ENCODE measurements at places on chromosomes 5 and 9. TPM values are rescaled to one million over a fixed set of nuclear protein-coding genes. Genes with fewer than 3 reads are reported as not detected.

EPB41L4A gene
- polyA plus RNA-seq = 9.6 TPM

ENTREP1 gene
- 4.3 TPM for polyA plus RNA-seq

TSSK1B gene
- polyA plus RNA-seq = not detected

TMC1 gene
- 0.29 TPM for polyA plus RNA-seq

ZNF169 gene
- 2.0 TPM for polyA plus RNA-seq

HOMER1 gene
- polyA plus RNA-seq = 1.6 TPM

GABRA1 gene
- 9.2 TPM for polyA plus RNA-seq

LIFR gene
- 7.6 TPM for polyA plus RNA-seq

DNA sequence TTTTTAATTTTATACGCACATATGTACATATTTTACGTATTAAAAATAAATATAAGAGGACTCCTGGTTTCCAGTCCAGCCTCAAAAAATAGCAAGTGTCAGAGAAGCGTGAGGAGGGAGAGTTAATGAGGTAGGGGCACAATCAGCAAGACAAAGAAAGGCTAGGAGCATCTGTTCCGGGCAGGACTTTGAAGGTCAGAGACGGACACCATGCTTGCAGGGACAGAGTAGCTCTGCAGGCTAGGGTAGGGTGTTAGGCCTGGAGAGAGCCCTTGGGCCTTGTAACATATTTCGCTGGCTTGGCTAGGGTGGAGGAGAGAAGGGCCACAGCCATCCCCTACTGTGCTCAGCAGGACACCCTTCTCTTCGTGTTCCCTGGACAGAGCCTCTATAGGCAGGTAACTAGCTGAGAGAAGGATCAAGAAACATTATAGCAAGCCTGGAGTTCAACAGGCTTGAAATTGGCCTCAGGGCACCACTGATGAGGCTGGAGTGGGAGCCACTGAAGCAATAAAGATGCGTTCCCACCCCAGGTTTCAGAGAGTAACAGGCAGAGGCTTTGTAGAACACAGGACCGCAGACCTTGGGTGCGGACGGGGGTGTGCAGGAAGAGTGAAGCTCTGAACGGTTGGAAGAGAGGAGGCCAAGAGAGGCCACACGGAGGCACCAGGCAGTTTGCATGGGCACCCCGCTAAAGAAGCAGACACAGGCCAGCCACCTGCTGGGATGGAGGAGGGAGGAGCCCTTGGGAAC lies 9.7 kb upstream of the IPPK start:
- no peak for DNase-seq

DNA sequence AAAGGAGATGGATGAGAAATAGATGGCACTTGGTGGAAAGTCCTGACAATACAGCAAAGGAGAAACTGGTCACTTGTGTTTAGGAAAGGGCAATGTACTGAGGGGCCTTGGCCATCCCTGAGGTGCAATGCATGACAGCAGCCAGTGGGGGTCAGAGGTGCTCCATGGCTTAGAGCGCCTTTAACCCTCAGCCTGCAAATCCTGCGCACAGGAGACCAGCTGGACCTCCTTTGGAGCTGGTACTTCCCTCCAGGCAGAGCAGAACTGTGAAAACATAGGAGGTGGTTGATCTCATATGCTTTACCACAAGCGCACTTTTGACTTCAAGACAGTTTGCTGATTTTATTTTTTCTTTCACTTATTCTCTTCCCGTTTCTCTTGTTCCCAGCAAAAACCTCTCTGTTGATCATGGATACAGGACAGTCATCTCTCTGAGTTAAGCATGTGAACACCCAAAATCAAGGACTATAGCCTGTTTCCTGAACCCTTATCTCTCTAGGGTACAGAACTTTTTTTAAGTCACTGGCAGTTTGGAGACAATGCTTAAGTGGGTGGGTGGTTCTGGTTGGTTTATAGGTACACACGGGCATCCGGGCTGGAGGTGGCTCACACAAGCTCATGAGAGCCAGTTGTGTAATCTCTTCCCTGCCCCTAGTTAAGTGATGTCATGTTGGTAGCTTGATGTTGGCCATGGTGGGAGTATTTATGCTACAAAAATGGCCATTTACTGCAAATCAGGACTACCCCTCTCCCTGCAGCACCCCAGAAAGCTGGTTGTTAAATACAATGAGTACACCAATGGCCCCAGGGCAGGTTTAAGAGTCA lies 37.6 kb upstream of the ANKRD55 start:
- DNase-seq = peak; percentile 90

GRCh38 chr9:19023078-19023477 lies 9.9 kb downstream of the SAXO1 start:
- DNase-seq = no peak

- DNase-seq = no peak
Observed at GRCh38 chr5:147635882-147636728, 126.2 kb upstream of the DPYSL3 start.

- DNase-seq = no peak
Observed at GRCh38 chr5:63111891-63112290, 533.3 kb downstream of the LRRC70 start.

DNA sequence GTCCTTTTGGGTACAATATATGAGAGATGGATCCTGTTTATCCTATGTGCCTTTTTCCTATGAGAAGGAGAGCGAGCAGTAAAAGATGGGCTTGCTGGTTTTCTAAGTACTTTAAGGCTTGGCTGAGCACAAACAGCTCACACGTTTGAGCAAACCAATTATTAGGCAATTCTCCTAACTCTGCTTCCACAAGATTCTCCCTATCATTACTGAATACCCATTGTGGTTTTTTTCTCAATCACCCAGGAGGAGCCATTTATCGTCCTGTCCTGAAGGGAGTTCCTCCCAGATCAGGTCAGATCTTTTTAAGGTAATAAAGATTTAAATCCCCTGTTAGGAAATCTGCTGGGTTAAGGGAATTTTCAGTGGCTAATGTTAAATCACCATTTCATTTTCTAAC lies 19.4 kb upstream of the C1QTNF3 start:
- DNase-seq = no peak

DNA sequence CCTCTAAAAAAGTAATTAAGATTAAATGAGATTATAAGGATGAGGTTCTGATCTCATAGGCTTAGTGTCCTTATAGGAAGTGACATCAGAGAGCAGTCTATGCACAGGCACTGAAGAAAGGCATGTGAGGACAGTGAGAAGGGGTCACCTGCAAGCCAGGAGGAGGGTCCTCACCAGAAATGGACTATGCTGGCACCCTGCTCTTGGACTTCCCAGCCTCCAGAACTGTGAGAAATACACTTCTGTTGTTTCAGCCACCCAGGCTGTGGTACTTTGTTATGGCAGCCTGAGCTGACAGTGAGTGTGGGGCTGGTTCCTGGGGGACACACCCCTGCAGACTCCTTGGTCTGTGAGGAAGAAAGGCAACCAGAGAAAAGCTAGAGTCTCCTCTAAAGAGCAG lies 34.7 kb upstream of the IL6ST start:
- no peak for DNase-seq

DNA sequence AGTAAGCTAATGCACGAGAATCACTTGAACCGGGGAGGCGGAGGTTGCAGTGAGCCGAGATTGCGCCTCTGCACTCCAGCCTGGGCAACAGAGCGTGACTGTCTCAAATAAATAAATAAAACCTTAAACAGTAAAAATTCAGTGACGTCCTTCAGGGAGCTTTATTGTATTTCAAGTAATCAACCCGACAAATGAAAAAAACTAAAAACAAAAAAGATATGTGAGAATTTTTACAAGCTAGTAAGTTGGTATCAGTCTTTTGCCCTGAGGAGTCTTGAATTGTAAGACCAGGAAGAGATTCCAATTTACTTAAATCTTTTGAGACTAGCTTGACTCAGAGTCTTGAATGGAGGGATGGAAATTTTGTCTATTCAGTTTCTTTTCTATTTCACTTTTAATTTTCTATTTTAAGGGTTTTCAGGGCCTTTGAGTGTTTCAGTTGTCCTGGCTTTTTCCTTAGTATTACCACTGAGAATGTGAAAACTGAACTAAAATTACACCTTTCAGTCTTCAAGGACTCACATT lies 126.0 kb upstream of the DHFR start:
- DNase-seq = no peak

- DNase-seq = no peak
Observed at GRCh38 chr9:33161589-33162132, 5.5 kb downstream of the B4GALT1 start.

- no peak for DNase-seq
Observed at GRCh38 chr5:150570333-150570732, 62.4 kb downstream of the NDST1 start.

GRCh38 chr5:42828671-42829070 lies 17.0 kb upstream of the SELENOP start:
- DNase-seq = peak; percentile 19

GRCh38 chr5:126947146-126948010 lies 83.0 kb downstream of the MARCHF3 start:
- no peak for DNase-seq

DNA sequence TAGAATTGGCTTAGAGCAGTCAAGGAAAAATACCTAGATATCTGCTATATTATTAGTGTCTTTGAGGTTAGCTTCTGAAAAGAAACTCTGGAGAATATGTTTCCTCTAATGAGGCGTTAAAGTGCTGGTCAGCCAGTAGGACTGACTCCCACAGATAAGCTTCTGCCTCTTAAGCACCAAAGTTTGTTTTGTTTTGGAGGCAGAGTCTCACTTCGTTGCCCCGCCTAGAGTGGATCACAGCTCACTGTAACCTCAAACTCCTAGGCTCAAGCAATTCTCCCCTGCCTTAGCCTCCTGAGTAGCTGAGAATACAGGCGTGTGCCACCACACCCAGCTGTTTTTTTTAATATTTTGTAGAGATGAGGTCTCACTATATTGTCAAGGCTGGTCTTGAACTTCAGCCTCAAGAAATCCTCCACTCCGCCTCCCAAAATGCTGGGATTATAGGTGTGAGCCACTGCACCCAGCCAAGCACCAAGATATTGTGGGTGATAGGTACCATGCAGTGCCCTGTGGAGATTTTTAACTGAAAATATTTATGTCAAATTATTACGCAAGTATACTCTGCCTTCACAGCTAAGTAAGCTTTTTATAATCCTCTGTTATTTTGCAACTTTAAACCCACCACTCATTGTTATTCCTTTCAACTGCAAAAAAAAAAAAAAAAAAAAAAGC lies 24.7 kb upstream of the TMEM171 start:
- DNase-seq = no peak
